ENCODE measurements at places on chromosomes 1 and 21.

DNA sequence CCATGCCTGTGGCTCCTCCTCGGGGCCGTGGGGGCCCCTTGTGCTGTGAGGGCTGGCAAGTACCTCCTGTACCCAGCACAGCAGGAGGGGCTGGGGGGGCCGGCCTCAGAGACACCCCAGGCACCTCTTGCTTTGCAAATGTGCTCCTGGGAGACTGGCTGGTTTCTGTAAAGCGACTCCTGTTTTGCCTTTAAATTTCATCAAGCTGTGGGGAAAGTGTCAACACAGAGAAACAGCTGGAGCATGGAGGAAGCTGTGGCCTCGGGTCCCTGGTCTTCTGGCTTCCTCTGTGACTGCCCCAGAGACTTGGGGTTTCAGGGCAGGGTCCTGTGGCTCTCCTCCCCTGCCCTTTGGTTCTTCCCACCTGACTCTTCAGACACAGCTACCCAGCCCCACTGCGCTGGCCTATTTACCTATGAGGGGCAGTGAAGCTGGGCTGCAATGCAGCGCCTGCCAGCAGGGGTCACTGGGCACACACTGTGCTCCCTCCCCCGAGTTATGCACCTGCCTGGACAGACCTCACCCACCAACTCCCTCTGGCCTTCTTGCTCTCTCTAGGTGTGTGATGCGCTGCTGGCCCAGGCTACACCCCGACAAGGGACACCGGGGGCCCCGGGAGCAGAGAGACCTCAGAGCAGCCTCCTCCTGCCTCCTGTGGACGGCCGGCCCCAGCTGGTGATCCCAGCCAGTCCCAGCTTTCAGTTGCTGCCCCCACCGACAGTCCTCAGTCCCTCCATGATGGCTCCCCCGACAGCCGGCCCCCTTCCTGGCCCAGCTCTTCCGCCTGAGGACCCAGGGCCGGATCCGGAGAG is 17.6 kb upstream of the PEX10 start:
- no peak for DNase-seq

GRCh38 chr1:15178571-15179484 is 25.3 kb downstream of the TMEM51 start:
- DNase-seq = no peak

GRCh38 chr1:18932879-18933278 is 23.6 kb downstream of the IFFO2 start:
- no peak for DNase-seq

DNA sequence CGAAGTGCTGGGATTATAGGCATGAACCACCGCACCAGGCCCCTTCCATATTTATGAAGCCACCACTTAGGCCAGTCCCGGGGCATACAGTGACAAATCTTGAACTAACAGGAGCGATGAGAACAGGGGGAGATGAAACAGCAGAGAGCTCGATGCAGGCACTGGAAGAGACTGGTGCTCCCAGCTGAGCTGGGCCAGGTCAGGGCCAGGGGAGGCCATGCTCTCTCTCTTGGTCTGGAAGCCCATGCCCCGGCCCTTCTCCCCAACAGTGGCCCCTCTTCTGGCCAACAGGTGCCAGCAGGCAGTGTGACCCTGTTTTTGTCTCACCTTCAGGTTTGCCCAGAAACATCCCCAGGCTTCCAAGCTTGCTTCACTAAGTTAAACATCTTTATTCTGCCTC is 269.9 kb upstream of the C1orf174 start:
- DNase-seq = no peak

DNA sequence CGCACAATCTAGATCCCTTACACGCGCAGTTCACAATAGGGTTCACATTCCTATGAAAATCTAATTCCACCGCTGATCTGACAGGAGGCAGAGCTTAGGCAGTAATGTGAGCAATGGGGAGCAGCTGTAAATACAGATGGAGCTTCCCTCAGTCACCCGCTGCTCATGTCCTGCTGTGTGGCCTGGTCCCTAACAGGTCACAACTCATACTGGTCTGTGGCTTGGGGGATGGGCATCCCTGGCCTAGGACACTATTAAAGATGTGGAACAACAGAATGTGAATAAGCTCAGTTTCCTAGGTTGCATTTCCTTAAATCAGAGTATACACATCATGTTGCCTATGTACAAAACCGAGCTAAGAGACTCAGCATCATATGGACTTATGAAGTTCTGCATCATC is 16.2 kb downstream of the IFI44 start:
- no peak for DNase-seq
